Stimulated activated CD8-positive, alpha-beta memory T cell treated with anti-CD3 and anti-CD28 coated beads, Interleukin-7, amount 100 ng/mL, for 24 hours (primary cell): ENCODE measurements at places on chromosomes 4 and X.
A peak's percentile ranks its signal among the peaks of the same experiment; 100 is the strongest.

GRCh38 chrX:72131317-72132294 is at the start of gene RTL5:
Gene RTL5 (minus strand): TSS chrX:72131915.
- DNase-seq, result peak; percentile 12

GRCh38 chrX:13791559-13791958 is 25.3 kb downstream of the GPM6B start:
- DNase-seq, result no peak

GRCh38 chr4:110852793-110853192 is 229.9 kb upstream of the PITX2 start:
- no peak for DNase-seq

DNA sequence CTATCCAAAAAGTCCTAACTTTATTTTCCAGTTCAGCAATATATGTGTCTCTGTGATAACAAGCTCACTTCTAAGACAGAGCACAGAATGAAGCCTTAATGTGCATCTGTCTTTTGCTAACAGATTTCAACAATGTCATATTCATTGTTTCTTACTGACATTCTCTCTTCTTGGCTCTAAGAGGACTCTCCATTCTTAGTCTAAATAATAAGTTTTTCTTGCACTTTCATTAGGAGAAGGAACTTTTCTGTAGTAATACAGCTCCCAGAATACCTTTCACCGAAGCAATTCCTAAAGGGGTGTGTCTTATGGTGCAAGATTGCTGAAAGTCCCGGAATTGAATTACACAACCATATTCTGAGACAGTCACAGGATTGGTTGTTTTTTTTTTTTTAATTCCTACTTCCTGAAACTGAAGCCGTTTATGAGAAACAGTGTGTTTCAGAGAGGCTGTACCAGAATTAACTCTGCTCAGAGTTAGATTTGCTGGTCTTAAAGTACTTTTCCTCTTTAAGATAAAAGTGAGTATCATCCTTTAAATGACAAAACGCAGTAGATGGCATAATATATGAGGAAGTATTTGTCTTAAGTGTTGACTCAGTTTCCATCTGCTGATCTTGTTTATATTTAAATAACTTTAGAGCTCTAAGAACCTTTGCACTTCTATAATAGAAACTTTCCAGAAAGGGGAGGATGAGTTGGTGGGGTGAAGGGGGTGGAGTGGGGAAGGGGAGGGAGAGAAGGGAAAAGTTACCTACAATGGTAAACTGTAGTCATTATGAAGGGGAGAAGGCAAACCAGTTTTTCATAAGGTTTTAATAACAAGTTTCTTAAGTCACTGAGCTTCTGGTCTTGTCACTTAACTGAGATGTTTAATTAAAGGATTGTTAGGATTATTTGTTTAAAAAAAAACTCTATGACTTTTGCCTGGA is at the start of gene ALPK1:
Gene ALPK1 (plus strand): TSS at position 421 of the 932 bp plus-strand sequence.
- DNase-seq, result no peak

GRCh38 chr4:156476359-156476758 is 495.2 kb downstream of the PDGFC start:
- no peak for DNase-seq

- DNase-seq, result no peak
Measured at GRCh38 chr4:99845708-99846469, 29.3 kb downstream of the DAPP1 start.

- DNase-seq, result no peak
Measured at GRCh38 chr4:101708293-101709039, 82.1 kb upstream of the BANK1 start.

DNA sequence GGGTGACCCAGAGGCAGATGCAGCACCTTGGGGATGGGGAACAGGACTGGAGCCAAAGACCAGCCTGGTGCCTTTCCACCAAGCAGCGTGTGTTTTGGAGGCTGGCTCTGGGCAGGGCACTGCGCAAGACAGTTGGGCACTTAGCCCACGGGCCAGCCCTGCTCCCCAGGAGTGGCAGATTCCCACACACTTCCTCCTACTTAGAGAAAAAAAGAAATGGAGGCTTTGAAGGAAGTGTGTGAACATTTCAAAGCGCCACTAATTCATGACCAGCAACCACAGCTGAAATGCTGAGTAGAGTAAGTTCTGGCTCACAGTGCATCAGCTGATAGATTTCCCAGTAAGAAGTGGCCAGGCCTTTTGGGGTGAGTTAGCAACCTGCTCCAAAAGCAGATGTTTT is 54.9 kb upstream of the LGI2 start:
- DNase-seq, result no peak

DNA sequence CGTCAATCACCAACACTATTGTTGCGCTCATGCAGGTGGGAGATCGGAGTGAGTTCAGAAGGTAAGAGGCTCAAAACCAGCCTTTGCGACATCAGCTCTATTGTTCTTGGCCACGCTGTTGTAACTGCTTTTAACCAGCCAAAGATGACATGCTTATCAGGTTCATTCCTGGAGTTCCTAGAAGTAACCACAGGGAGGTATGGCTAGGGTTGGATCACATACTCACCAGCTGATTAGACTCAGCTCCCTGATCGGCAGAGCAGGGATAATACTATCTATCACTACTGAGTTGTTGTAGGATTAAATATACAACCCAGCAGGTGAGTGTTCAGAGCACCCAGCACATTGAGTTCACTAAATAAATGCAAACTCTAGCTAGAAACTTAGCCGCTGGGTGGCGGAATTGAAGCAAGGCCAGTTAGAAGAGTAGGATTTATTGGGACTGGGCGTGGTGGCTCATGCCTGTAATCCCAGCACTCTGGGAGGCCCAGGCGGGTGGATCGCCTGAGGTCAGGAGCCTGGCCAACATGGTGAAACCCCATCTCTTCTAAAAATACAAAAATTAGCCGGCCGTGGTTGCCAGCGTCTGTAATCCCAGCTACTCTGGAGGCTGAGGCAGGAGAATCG is 12.4 kb downstream of the SLC34A2 start:
- no peak for DNase-seq

- no peak for DNase-seq
Measured at GRCh38 chr4:93237521-93237920, 591.0 kb upstream of the ATOH1 start.

GRCh38 chr4:99572527-99573240 is 1.9 kb upstream of the MTTP start:
- no peak for DNase-seq

DNA sequence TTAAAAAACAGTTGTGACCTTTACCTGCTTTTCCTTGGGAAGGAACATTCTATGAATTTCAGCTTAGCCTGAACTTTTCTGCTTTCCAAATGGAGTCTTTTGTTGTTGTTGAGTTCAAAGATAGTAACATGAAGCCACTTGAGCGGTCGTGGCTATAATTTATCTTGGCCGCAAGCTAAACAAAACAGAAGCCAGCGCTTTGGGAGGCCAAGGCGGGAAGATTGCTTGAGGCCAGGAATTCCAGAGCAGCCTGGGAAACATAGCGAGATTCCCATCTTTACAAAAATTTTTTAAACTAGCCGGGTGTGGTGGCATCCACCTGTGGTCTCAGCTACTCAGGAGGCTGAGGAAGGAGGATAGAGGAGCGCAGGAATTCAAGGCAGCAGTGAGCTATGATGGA is 29.9 kb downstream of the TKTL1 start:
- DNase-seq, result no peak

GRCh38 chr4:16253127-16253960 is 27.1 kb upstream of the TAPT1 start:
- DNase-seq, result no peak

GRCh38 chrX:85622635-85623034 is 243.2 kb upstream of the POF1B start:
- DNase-seq, result no peak

DNA sequence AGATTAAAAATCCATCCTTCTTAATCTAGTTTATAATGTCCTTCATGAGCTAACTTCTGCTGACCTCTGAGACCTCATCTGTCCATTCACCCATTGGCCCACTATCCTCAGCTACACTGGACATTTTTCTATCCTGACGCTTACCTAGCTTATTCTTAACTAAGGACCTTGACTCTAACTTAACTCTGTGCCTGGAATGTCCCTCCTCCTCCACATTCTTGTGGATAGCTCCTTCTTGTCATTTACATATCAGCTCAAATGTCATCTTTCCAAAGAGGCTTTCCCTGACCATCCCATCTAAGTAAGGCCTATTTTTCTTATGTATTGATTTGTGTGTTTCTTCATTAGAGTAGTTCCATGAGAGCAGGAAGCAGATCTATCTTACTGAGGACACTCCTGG is 54.7 kb downstream of the ATXN3L start:
- no peak for DNase-seq

GRCh38 chrX:42857766-42858165 is 79.8 kb upstream of the PPP1R2C start:
- DNase-seq, result no peak

DNA sequence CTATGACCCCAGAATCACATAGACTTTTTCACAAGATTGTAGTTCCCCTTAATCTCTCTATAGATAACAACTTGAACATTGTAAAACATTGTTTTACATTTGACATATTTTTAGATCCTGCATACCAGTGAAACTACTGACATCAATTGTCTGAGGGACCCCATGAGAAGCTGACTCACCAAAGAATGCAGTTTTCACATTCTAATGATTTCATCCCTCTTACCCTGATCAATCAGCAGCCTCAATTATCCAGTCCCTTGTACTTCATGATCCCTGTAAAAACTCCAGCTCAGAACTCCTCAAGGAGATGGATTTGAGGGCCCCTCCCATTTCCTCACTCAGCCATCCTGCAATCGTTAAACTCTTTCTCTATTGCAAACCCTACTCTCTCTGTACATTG is 411.0 kb upstream of the NDST3 start:
- DNase-seq, result no peak

DNA sequence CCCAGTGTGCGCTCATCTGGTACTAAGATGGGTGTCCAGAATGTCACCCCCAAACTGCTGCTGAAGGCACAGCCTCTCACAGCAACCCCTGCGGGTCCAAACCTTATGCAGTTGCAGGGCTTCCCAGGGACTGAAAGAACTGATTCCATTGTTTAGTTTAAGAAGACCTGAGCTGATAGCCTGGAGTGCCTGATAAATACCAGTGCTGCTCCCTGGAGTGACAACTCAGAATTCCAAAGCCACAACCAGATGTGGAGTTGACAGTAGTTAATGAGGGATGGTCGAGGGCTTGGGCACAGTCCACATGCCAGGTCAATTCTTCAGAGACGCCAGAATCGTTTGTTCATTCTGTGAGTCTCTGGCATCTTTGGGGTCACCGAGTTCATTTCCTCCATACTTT is 71.2 kb downstream of the LNX1 start:
- no peak for DNase-seq

DNA sequence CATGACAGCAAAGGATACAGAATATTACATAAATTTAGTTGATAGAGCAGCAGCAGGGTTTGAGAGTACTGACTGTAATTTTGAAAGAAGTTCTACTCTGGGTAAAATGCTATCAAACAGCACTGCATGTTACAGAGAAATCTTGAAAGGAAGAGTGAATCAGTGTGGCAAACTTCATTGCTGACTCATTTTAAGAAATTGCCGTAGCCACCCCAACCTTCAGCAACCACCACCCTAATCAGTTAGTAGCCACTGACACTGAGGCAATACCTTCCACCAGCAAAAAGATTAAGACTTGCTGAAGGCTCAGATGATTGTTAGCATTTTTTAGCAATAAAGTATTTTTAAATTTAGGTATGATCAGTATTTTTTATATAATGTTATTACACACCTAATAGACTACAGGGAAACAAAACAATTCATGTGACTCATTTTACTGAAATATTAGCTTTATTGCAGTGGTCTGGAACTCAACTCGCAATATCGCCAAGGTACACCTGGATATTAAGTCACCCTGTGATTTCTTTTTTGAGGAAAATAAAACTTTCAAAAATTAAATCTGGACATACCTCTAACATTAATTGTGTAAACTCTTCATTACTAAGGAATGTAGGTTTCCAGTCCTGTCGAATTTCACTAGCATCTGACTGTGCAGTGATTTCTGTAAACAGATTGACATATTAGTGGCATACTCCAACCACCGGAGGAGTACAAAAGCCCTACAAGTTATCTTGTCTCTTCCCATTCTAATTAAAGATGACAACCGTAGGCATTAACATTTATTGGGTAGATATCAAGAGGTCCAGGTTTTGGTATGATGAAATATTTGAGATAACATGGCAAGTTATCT is 71.1 kb downstream of the CLOCK start:
- DNase-seq, result no peak

- no peak for DNase-seq
Measured at GRCh38 chr4:34953145-34953799, 1291.0 kb downstream of the ARAP2 start.

GRCh38 chr4:104395168-104395614 is 99.5 kb downstream of the CXXC4 start:
- no peak for DNase-seq

DNA sequence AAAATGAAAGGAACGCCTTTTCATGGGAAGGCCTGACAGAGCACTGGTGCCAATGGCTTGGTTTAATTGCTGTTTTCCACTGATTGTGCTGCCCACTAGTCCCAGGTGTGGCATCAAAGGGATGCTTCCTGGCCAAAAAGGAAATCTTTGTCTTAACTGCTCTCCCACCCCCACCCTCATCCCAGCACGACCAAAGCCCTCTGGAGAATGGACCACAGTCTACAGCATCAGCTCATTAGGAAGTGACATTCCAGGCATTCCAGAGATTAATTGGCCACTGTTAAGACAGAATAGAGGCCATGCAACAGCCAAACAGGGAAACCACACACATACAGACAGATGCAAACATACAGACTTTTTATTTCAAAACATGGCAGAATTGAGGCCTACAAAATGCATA is 143.2 kb downstream of the LHFPL1 start:
- no peak for DNase-seq

GRCh38 chr4:41939016-41939626 is 3.9 kb downstream of the TMEM33 start:
- DNase-seq, result no peak

- DNase-seq, result no peak
Measured at GRCh38 chr4:162853788-162854187, 312.9 kb downstream of the NAF1 start.

- no peak for DNase-seq
Measured at GRCh38 chr4:95318483-95318882, 230.3 kb downstream of the UNC5C start.

DNA sequence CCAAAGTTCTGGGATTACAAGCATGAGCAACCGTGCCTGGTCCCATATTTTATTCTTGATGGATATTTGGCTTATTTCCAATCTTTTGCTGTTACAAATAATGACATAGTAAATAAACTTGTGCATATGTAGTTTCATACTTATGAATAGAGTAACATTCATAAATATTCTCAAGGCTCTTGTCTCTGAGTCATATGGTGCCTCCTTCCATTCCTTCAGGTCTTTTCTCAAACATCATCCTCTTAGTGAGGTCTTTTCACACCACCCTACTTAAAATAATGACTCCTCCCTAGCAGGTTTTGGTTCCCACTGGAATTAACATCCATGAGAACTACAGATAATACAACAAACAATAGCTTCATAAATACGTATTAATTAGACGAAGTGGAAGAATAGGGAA is 416.6 kb downstream of the IQCM start:
- DNase-seq, result no peak

- DNase-seq, result no peak
Measured at GRCh38 chr4:133624744-133625143, 475.6 kb downstream of the PCDH10 start.

- no peak for DNase-seq
Measured at GRCh38 chrX:145817331-145818185, at the start of gene SLITRK2. Gene SLITRK2 (plus strand): TSS chrX:145817829. CDS start chrX:145822426, 4,597 bp downstream.

- no peak for DNase-seq
Measured at GRCh38 chr4:67549123-67549522, 3.8 kb upstream of the CENPC start.

- DNase-seq, result no peak
Measured at GRCh38 chrX:132216806-132217202, 2.4 kb downstream of the RAP2C start.

GRCh38 chrX:17547658-17548057 is 172.7 kb downstream of the NHS start:
- DNase-seq, result no peak
